ENCODE measurements at places on chromosomes 3 and 15.

GRCh38 chr3:104190681-104191080, 1176.0 kb upstream of the ALCAM start:
- no peak for DNase-seq

DNA sequence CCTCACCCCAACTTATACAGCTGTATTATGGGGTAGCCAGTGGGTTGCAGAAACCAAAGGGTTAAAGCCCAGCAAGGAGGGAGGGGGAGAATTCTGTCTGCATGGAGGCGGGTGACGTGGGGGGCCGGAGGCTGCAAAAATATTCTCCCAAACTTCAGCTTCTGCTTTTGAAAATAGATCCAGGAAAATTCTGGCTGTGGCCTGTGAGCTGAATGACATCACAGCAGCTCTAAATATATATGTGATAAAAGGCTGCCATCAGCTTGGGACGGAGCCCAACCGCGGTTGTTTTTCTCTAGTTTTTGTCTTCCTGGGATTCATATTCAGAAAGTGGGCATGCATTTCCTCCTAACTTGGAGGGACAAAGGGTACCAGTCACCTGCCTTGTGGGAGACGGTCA, 27.6 kb downstream of the MAPKAPK3 start:
- DNase-seq = no peak

- DNase-seq = no peak
Measured at GRCh38 chr3:48848816-48849515, 1.3 kb upstream of the PRKAR2A start.

DNA sequence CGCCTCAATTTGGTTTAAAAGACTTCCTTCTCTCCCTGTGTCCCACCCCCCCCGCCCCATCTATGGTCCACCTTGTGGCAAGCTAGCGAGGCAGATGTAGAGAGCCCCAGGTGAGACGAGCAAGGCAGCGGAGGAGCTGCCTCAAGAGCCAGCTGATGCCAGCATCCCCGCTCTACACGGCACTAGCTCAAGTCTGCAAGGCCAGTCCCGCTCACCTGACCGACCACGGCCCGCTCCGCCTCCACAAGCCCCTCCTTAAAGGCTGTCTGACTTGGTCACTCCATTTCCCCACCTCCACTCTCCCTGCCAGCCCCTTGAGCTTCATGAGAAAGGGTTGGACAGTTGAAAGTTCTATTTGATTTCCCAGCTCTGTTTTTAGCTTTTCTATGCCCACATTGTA, 56.2 kb upstream of the IGF1R start:
- DNase-seq = no peak

DNA sequence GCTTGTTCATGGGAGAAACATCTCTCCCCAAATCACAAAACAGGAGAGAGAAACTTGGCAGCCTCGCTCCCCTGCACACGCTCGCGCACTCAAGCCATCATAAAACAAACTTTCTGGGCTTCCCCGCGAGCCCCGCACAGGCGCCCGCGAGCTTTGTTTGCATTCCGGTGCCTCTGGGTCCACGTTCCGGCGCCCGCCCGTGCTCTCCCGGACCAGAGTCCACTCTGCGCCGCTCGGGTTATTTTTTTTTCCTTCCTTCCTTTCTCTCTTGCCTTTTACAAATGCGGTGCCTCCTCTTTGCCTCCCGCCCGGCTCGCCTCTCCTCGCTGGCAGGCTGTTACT, 363 bp downstream of the MAGI1 start:
- DNase-seq = no peak

DNA sequence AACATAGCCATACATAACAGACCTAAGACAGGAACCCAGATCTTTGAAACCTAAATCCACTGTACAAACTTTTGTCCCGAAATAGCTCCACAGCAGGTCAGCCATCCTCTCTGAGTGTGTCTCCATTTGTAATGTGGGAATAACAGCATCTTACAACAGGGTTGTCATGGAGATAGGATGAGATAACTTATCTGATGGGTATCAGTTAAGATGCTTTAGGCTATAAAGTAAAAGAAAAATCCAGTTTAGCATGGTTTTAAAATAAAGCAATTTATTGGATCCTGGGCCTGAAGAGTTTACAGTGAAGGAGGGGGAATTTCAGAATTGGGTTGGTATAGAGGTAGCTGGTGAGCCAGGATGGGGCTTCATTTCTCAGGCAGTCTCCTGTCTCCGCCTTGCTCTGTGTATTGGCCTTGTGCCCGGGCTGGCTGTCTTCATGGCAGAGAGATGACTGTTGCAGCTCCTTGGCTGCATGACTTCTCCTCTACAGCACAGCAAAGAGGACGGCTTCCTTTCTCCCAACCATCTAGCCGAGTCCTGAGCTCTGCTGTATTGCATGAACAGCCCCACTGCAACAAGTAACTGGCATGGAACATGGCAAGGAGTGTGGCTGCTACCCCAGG, 131.9 kb upstream of the PROK2 start:
- DNase-seq = no peak
